ENCODE measurements at places on chromosomes 1 and 21.

GRCh38 chr1:153679337-153680119 lies 1.0 kb downstream of the NPR1 start:
- DNase-seq: no peak

GRCh38 chr1:212328248-212328647 lies 43.0 kb downstream of the PPP2R5A start:
- DNase-seq: no peak

GRCh38 chr1:218473522-218473921 lies 128.4 kb downstream of the TGFB2 start:
- DNase-seq: peak; percentile 91

DNA sequence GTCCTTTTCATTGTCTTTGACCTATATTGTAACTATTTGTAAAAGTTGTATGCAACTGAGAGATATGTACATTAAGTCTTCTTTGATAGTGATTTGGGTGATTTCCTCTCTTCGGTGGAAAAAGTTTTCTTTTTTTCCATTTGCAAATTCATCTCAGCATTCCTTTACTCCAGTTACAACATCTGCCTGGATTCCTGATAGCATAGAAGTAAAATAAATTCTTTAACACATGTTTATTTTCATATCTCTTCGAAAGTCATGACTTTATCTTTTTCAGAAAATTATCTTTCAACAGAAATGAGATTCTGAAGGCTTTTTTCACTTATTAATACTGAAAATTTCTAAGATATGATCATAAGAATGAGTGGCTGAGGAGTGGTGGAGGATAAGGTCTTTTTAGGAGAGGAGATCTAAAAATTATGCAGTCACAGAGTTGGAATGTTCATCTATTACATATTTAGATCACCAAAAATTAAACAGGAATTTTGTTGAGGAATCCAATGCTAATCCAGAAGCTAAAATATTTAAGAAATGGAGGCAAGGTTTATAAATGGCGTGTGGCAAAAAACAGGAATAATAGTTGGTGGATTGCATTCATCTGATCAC lies 400.5 kb downstream of the KCNT2 start:
- peak; percentile 15 for DNase-seq

DNA sequence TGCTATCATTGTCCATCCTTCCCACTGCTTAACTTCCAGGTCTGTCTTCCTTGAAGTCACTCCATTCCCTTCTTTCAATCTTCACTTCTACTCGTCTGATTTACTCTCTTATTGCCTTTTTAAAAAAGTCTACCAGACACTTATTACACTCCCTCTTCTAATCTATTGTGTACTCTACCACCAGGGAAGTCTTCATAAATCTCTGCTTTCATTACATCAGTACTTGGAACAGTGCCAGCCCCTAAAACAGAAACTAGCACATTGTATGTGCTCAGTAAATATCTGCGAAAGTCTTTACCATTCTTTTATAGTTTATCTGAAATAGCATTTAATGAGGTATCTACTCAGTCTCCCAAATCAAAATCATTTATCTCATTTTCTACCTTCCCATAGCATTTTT lies 236.4 kb downstream of the USH2A start:
- DNase-seq: peak; percentile 43

- DNase-seq: no peak
Measured at GRCh38 chr1:42420121-42420520, 35.7 kb downstream of the ZMYND12 start.

DNA sequence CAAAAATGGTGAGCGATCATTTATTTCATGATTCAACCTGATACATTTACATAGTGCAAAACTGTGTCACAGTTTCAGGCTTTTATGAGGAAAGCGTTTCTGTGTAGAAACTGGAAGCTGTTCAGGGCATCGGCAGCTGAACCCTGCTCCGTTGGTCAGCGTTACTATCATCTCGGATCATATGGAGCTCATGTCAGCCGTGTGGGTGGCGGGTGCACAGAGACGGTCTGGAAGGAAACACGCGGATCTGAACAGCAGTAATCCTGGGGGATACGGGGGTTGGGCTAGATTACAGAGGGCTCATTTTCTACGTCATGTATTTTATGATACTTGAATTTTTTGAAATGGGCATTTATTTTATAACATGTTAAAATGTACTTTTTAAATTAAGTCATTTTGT lies 15.1 kb downstream of the C1orf174 start:
- DNase-seq: no peak

GRCh38 chr1:208029381-208030287 lies 118.7 kb upstream of the CD34 start:
- peak; percentile 80 for DNase-seq

DNA sequence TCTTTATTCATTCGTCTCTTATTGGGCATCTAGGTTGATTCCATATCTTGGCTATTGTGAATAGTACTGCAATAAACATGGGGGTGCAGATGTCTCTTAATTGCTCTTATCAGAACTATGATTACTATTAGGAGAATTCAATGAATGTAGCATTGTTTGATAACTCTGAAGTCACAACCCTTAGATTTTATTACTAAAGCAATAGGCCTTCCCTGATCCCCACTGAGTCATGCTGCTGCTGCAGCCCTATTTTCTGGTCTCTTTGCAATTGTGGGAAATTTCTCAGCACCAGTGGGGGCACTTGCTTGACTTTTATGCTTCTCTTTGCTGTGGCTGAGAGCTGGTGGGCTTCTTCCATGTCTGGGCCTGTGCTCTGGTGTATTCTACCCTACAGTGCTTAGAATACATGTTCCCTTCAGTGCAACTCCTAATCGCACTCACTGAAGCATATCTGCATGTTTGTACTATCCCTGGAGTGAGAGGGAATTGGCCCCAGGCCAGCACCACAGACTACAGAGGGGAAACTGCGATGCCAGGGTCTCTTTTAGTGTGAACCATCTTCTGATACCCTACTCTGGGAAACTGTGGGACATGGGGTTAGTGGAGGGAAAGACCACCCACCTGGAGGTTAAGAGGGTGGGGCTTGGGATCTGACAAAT lies 52.2 kb upstream of the ROR1 start:
- DNase-seq: peak; percentile 75

- no peak for DNase-seq
Measured at GRCh38 chr1:26689504-26689903, 6.3 kb upstream of the ARID1A start.

GRCh38 chr1:47783638-47784496 lies 213.3 kb downstream of the TRABD2B start:
- no peak for DNase-seq

- DNase-seq: peak; percentile 40
Measured at GRCh38 chr1:84347271-84347931, 45.9 kb downstream of the SAMD13 start.

DNA sequence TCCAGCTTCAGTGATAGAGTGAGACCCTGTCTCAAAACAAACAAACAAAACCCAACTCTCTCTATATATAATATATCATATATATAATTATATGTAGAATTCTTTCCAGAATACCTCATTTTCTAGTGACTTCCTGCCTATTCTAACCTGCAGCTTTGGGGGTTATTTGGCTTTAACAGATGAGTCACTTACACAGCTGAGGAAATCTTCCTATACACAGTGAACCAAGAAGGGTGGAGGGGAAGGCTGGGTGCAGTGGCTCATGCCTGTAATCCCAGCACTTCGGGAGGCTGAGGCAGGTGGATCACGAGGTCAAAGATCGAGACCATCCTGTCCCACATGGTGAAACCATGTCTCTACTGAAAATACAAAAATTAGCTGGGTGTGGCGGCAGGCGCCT lies 9.2 kb downstream of the RAB29 start:
- peak; percentile 72 for DNase-seq

GRCh38 chr1:27428316-27429028 lies 36.0 kb downstream of the GPR3 start:
- no peak for DNase-seq

GRCh38 chr21:45164124-45164511 lies 89.7 kb downstream of the ADARB1 start:
- no peak for DNase-seq

- peak; percentile 91 for DNase-seq
Measured at GRCh38 chr1:12436817-12437599, 181.0 kb downstream of the DHRS3 start.

DNA sequence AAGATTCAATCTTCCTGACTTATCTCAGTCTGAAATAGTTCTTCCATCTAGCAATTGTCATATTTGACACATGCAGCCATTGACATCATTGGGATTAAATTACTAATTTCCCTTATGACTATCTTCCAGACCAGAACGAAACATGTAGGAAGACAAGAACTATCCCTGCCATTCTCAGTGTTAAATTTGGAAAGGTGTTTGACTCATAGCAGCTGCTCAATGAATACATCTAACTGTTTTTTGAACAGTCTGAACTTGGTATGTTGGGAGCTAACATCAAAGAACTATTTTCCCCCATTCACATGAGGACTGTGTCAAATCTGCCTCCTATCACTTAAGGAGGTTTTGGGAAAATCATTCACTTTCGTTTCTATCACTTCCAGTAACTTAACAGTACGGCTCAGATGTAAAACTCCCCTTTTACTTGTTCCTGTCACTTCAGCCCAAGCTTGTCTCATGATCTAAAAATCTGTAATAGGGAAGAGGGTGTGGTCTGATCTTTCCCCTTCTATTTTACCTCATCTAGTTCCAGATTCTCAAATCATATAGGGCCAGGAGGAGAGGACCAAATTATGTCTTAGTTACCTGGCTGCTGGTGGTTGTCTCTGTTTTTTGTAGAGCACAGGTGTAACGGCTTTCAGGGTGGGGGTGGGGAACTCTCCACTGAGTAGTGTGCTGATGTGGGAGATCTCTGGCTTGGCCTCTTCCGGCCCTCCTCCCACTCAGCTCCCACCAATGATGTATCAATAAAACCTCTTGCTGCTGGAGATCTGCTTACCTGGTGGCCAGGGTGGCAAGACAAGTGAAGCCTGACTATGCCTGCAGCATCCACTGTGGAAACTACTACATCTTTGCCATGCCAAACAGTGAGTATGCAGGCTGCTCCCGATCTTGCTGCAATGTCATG lies 26.2 kb upstream of the SLAMF1 start:
- no peak for DNase-seq

DNA sequence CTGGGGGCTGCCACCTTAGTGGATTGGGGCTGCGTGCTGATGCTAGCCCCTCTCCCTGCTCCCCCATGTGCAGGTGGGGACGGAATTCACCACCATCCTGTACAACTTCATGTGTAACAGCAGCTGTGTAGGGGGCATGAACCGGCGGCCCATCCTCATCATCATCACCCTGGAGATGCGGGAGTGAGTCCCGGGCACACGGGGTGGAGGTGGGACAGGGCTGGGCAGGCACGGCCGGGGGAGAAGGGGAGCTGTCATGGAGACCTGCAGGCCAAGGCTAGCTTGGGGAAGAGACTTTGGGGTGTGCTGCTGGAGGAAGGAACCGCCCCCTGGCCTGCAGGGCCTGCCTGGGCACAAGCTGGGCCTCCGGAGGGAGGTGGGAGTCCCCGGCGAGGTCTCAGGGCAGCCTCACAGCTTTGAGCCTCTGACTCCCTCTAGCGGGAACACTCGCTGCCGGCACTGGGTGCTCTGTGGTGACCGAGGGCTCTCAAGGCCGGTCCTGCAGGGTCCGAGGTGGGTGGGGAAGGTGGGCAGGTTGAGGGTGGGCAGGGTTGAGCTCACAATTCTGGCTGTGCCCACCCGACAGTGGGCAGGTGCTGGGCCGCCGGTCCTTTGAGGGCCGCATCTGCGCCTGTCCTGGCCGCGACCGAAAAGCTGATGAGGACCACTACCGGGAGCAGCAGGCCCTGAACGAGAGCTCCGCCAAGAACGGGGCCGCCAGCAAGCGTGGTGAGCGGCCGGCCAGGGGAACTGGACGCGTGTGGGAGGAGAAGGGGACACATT lies 25.0 kb upstream of the CCDC27 start:
- peak; percentile 30 for DNase-seq

GRCh38 chr1:15669074-15669473 lies 15.0 kb upstream of the PLEKHM2 start:
- DNase-seq: no peak

GRCh38 chr21:31781737-31782136 lies 49.8 kb upstream of the SCAF4 start:
- peak; percentile 47 for DNase-seq

GRCh38 chr1:221727146-221728036 lies 14.5 kb downstream of the DUSP10 start:
- DNase-seq: no peak

DNA sequence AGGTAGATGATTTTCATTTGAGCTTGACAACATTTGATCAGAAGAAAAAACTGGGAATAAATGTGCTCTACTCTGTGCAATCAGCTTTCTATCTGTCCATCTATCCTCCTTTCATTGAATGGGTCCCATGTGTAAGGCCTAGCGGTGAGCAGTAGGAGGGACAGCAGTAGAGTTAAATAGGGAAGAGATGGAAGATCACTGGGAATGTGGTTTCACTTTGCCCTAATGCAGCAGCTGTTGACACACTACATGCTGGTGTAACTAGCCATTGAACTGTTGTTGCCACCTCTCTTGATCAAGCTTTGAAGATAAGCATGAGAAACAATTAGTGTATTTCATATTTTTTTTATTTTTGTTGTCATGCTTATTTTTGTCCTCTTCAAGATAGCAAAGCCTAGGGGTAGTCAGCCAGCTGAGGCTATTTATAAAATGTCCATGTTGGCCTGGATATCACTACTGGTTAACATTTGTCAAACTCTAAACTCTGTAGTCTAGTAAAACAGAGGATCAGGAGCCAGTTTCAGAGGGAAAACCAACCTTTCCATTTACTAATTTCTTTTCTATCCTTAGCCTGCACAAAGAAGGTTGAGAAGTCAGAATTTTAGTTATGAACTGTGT lies 41.9 kb downstream of the CACNA1E start:
- DNase-seq: no peak

DNA sequence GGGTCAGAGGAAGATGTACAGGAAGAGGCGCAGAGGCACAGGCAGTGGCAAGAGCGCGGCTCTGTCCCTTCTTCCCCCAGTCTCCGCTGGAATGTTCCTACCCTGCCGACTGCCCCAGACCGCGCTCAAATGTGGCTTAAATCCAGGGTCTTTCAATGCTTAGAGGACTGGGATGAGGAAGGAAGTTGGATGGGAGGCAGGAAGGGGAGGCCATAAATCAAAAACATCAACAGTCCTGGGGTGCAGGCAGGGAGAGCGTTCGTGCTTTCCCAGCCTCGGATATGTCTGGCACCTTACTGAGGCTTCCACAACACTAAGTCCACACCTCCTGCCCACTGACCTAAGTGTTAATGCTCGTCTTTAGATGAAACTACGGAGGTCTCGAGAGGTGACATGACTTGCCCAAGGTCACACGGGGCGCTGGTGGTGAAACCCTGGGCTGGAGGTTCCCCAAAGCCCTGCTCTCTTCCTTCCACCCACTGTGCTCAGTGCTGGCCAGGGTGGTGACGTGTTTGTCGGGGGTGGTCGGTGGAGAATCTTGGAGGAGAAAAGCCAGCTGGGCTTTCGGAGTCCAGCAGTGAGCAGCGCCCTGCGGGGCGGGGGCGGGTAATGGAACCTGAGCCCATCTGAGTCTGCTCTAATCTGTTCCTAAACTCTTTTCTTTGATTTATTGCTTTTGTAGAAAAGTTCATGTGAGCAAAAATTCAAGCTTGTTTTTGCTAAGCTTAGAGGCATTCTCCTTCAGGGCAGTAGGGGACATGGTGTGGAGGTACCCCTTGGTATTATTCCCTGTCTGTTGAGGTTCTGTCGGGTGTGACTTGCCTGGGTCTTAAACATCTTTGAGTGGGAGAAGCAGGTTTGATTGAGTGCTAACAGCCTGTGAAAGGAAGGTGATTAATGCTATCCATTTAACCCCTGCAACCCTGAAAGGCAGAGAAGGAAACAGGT lies 708 bp downstream of the CDA start:
- DNase-seq: peak; percentile 62

- DNase-seq: no peak
Measured at GRCh38 chr1:78080767-78081166, 35.0 kb downstream of the GIPC2 start.

GRCh38 chr1:94878329-94878728 lies 48.6 kb downstream of the CNN3 start:
- no peak for DNase-seq

- no peak for DNase-seq
Measured at GRCh38 chr1:47374501-47374900, 40.9 kb downstream of the CMPK1 start.

All from iris pigment epithelial cell (primary cell).